ENCODE measurements at places on chromosomes 11 and 22.

DNA sequence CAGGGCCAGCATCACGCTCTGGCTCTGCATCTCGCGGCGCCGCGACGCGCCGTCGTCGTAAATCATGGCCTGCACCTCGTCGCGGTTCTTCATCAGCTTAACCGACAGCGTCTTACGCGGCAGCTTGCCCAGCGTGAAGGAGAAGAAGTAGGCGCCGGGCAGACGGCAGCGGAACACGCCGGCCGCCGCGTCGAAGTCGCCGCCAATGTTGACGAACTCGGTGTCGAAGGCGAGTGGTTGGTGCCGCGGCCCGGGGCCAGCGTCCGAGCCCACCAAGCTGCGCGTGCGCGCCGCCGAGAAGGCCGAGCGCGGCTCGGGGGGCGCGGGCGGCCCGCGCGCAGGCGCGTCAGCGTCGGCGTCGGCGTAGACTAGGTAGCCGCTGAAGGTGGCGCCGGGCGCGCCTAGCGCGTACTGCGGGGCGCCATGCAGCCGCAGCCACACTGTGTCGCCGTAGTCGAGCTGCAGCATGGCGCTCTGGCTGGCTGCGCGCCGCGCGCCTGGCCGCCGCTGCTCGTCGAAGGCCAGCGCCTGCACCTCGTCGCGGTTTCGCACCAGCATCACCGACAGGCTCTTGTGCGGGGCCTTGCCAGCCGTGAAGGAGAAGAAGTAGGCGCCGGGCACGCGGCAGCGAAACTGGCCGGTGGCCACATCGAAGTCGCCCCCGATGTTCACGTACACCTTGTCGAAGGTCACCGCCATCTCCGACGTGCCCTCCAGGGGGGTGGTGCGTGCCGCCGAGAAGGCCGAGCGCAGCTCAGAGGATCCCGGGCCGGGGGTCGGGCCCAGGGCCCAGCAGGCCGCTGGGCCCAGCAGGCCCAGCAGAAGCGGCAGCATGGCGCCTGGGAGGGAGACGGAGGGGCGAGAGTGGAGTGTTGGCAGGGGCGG, 3.7 kb downstream of the FAM180B start:
- no peak for DNase-seq

GRCh38 chr22:47275605-47276449, 513.4 kb downstream of the TBC1D22A start:
- no peak for DNase-seq

GRCh38 chr11:134560066-134560465, 148.0 kb upstream of the B3GAT1 start:
- no peak for DNase-seq

- DNase-seq = no peak
Observed at GRCh38 chr11:110453684-110454354, 24.1 kb downstream of the FDX1 start.

DNA sequence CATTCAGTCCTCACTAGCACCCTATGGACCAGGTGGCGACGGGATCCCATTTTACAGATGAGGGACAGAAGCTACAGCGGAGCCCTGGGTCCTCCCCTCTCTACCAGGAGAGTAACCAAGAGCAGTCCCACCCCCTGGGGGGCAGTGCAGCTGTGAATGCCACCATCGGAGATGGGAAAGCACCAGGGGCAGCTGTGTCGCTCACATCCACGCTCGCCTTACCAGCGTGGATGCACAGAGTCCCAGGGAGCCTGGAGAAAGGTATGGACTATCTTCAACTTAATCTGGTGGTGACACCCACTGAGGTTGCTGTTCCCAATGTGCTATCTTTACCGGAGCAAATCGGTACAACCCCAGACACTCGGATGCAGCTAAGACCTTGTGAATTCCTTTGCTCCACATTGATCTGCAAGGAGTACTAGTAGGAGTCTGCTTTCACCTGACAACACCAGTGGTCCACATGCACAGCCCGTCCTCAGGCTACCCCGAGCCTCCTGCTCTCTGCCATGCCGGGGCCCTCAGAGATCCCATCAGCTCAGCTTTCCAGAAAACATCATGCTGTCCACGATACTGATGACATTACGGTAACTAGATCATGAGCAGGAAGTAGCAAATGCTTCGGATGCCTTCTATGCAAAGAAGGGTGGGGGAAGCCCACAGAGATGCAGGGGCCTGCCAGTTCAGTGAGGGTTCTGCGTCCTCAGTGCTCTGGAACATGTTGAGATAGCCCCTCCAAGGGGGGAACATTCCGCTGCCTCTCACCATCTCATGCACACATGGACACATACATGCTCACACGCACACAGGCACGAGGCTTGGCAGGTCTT, 126.0 kb downstream of the CTTN start:
- no peak for DNase-seq

GRCh38 chr22:49975543-49976389, 15.2 kb downstream of the PIM3 start:
- DNase-seq = no peak

DNA sequence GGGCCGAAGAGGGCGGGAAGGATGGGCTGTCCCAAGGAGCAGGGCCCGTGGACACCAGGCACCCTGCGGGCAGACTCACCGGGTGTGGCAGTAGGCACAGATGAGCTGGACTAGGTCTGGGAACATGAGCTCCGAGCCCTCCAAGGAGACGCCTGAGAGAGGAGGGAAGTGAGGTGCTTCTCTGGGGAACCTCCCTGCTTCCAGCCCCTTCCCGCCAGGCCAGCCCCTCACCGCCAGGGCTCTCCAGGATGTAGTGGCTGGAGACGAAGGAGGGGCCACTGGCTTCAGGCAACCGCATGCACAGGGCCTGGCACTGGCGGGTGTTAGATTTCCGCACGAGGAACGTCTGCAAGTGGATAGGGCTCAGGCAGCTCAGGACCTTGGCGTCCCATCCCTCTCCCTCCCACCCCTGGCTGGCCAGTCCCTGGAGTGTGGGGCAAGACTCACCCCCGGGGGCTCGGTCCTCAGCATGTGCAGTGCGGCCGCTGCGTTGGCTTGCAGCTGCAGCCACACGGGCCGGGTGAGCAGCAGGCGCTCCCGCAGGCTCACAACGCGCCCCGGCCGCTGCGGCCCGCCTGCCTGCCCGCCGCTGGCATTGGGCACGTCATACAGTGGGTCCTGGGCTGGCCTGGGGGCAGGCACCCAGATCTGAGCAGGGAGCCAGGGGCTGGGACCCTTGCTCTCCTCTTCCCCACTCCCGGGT, 552 bp downstream of the RIN1 start:
- no peak for DNase-seq

- DNase-seq = no peak
Observed at GRCh38 chr11:12239804-12240371, 129.5 kb downstream of the MICAL2 start.

DNA sequence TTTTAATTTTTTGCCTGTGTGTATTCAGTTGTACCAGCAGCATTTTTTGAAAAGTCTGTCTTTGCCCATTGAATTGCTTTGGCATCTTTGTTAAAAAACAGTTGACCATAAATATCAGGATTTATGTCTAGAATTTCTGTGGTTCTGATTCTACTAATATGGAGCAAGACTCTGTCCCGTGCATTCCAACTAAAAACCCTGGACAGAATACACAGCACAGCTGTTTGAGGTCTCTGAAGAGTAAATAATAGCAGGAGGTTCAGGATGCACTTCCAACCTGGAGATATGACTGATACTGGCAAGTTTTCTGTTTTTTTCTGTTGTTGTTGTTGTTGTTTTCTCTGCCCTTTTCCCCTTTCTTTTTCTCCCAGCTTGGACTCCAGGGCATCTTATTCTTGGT, 141.9 kb downstream of the TMEM135 start:
- DNase-seq = no peak

All from activated CD8-positive, alpha-beta memory T cell treated with anti-CD3 and anti-CD28 coated beads for 4 hours (primary cell).